HCT116 (cell line): ENCODE measurements at places on chromosomes 4 and X.

DNA sequence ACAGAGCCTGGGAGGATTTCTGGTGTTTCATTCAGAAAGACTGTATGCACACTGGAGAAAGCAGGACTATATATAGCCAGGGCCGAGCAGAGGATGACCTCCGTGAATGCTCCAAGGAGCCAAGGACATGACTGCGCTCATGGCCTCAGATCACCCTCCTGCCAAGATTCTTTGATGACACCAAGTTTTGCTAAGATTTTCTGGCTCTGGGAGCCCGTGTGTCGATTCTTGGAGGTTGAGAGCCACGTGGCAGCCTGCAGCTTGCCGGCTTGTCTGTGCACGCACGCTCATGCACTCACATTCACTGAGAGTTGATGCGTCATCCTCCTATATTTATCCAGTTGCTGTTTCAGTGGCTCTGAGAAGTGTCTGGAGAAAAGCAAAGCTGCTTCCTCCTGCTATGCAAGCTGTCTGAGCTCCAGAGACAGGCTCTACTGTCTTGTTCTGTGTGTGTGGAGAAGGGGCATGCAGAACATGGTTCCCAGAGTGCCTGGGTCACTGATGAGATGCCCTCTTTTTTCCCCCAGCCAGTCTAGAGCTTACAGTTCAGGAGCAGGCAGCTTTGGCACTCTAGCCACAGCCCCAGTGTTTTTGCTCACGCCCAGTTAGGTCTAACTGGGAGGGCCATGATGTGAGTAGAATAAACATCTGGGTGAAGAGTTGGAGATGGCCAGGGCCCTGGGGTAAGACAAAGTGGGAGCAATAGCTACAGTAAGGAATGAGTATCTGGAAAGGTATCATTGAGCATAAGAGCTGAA, 64.9 kb upstream of the SCOC start:
- DNase-seq, result no peak

DNA sequence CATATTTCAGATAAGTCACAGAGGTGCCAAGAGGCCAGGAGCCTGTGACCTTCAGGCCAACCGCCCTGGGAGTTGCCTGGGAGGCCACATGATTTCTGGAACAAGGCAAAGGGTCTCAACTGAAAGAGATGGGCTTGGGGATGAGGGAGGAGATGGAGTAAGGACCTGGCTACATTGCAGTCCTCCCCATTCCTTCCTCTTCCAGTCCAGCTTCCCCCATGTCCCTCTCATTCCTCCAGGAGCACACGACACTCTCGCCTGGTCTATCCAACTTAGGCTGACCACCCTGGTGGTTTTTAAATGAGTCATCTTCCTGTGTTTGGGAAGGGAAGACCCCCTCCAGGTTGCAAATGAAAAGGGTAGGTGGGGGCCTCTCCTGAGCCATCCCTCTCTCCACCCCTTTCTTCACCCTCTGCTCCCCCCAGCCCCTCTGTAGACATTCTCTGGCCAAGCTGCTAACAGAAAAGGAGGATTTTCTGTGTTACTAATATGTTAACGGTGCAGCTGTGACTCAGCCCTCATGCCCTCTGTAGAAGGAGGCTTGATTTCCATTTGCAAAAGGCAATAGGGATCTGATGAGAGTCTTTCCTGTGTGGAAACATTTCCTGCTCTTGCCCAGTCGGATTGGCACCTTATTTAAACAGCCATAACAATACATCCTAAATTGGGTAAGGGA, 79.2 kb downstream of the RTL5 start:
- no peak for DNase-seq

DNA sequence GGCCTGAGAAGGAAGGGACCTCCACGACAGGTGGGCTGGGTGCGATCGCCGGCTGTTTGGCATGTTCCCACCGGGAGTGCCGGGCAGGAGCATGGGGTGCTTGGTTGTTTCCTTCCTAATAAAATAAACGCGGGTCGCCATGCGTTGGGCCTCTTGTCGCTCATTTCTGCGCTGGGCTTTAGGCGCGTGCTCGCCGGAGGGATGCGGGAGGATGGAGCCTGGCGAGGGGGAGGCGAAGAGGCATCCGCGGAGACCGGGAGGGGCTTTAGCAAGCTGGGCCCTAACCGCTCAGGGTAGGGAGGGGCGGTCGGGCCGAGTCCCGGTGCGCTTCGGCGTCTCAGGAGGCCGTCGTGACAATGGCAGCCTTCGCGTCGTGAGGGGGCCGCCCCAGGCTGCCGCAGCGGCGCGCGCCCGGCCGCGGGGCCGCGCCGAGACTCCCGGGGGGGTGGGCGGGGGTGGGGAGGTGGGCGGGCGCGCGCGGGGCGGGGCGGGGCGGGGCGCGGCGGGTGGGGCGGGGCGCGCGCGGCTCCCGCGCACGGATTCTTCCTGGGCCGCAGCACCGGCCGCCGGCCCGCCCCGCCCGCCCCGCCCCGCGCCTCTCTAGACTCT, 476 bp upstream of the GDI1 start:
- no peak for DNase-seq

DNA sequence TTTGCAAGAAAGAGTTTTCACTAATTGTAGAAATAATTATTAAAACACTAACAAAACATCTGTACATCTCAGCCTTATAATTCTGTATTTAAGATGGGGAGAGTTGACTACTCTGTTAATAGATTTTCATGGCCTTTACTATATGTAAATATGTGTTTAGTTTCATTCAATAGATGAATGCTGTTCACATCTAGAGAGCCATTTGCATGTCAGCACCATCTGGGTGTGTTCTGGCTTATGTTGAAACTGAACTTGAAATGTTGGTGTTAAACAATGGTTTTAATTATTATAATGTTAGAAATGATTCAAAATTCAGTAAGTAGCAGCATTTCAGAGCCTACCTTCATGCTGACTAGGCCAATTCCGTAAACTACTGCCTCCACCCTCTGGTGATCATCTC, 102.5 kb upstream of the ADAD1 start:
- DNase-seq, result no peak

GRCh38 chr4:7196736-7197135, 4.4 kb downstream of the SORCS2 start:
- no peak for DNase-seq

- DNase-seq, result no peak
Measured at GRCh38 chr4:11440481-11441193, 11.9 kb upstream of the HS3ST1 start.

DNA sequence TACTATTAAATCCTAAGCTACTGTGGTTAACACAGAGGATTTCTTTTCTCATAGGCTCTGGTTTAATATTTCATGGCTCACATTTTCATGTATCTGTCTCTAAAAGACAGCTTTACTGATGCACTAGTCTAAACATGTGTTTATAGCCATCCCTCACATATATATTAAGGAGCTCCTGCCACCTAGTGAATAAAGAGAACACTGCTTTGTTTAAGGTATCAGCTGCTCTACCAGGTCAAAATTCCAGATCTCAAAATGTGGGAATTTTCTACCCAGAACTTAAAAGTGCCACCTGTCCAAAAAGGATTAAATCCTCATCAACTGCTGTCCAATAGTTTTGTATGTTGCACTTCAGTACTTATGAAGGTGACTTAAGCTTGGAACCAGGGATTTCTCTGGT, 188.5 kb upstream of the TEX13C start:
- DNase-seq, result no peak

DNA sequence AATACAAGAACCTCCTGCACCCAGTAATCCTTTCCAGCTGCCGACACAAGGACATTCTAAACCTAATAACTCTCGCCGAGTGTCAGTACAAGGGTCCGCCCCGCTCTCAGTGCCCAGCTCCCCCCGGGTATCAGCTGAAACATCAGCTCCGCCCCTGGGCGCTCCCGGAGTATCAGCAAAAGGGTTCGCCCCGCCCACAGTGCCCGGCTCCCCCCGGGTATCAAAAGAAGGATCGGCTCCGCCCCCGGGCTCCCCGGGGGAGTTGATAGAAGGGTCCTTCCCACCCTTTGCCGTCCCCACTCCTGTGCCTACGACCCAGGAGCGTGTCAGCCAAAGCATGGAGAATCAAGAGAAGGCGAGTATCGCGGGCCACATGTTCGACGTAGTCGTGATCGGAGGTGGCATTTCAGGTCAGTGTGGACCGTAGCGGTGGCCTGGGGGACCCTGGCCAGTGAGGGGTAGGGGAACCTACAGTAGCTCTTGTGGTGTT, at the start of gene MAOA:
TSS of gene MAOA (plus strand) at position 295 of the 490 bp plus-strand sequence. CDS start at position 338, 43 bp downstream.
- no peak for DNase-seq

- no peak for DNase-seq
Measured at GRCh38 chr4:173539986-173540385, 10.0 kb upstream of the HAND2 start.

- no peak for DNase-seq
Measured at GRCh38 chr4:15233264-15233597, 194.6 kb upstream of the C1QTNF7 start.
